ENCODE measurements at places on chromosomes 11 and 22. TPM values are rescaled to one million over a fixed set of nuclear protein-coding genes. Genes with fewer than 3 reads are reported as not detected.

The DNHD1 gene
- 1.6 TPM for total RNA-seq

The PLEKHB1 gene
- 0.36 TPM for total RNA-seq

The WBP2NL gene
- under 0.01 TPM for total RNA-seq

The TTLL12 gene
- 29.6 TPM for total RNA-seq

The KCNC1 gene
- not detected for total RNA-seq

The UCP3 gene
- 0.18 TPM for total RNA-seq

The EHBP1L1 gene
- total RNA-seq = 58.7 TPM

The MS4A6A gene
- 3.8 TPM for total RNA-seq

The SPINDOC gene
- total RNA-seq = 15.2 TPM

The CARD16 gene
- 42.3 TPM for total RNA-seq

The PEX26 gene
- total RNA-seq = 17.5 TPM

The BDNF gene
- 16.0 TPM for total RNA-seq

The HEPN1 gene
- 0.09 TPM for total RNA-seq

The RIMBP3B gene
- not detected for total RNA-seq

The MOGAT2 gene
- total RNA-seq = not detected

The FAM168A gene
- 8.0 TPM for total RNA-seq

The FOLR3 gene
- not detected for total RNA-seq
